ENCODE measurements at places on chromosomes 11 and 22. TPM values are rescaled to one million over a fixed set of nuclear protein-coding genes. Genes with fewer than 3 reads are reported as not detected.

- peak; percentile 57 for DNase-seq
Observed at GRCh38 chr11:61378713-61379313, 13.6 kb upstream of the TMEM216 start.

GRCh38 chr22:29475550-29475949 is 4.5 kb upstream of the NEFH start:
- no peak for DNase-seq

- no peak for DNase-seq
Observed at GRCh38 chr11:1838077-1838425, 730 bp upstream of the TNNI2 start.

- no peak for DNase-seq
Observed at GRCh38 chr11:18765554-18765953, 26.0 kb downstream of the PTPN5 start.

Gene CD3G
- total RNA-seq = not detected
